ENCODE measurements at places on chromosomes 16 and 17. TPM values are rescaled to one million over a fixed set of nuclear protein-coding genes. Genes with fewer than 3 reads are reported as not detected.

The SPATA22 gene
- total RNA-seq = not detected

The ASPA gene
- total RNA-seq = 5.0 TPM

The SMIM22 gene
- total RNA-seq = not detected

The OR4D1 gene
- not detected for total RNA-seq

The EMP2 gene
- 59.8 TPM for total RNA-seq

The SLC16A6 gene
- 1.2 TPM for total RNA-seq

The DPEP2 gene
- total RNA-seq = 1.5 TPM

The C1QTNF8 gene
- total RNA-seq = not detected

The IKZF3 gene
- 1.4 TPM for total RNA-seq

The SMIM36 gene
- not detected for total RNA-seq

The KREMEN2 gene
- total RNA-seq = not detected
